ENCODE measurements at places on chromosomes 13 and 19. TPM values are rescaled to one million over a fixed set of nuclear protein-coding genes. Genes with fewer than 3 reads are reported as not detected.

DNA sequence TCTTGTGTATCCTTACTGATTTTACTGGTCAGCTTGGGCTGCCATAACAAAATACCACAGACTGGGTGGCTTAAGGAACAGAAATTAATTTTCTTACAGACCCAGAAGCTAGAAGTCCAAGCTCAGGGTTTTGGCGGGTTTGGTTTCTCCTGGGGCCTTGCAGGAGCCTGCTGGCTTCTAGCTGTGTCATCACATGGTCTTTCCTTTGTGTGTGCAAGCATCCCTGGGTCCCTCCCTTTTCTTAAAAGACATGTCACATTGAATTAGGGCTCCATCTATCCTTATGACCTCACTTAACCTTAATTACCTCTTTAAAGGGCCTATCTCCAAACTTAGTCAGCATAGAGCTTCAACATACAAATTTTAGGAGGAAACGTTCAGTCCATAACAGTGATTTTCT is 23.4 kb downstream of the UBAC2 start:
- DNase-seq: no peak

DNA sequence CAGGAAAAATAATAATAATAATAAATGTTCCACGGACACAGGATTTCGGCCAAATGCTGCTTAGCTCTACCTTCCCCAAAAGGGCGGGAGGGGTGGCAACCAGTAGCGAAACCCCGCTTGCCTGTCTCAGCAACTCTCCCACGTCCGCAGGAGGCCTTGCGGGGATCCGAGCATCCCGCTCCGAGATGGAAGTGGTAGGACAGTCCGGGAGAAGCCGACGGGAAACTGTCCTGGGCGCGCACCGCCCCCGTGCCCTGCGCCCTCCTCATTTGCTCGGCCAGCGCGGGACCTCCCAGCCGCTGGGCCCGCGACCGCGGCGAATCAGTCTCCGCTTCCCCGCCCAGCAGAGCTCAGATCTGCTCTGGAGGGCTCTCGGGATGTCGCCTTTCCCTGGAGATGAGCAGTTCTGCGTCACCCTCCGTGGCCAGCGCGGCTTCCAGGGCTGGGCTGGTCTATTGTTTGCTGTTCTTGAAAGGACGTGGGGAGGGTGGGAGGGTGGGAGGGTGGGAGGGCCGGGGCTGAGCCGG is 48.9 kb upstream of the PABPC3 start:
- no peak for DNase-seq

GRCh38 chr13:104616990-104617389 is 1550.8 kb upstream of the SLC10A2 start:
- DNase-seq: no peak

Gene FAAP24
- total RNA-seq: 4.0 TPM

DNA sequence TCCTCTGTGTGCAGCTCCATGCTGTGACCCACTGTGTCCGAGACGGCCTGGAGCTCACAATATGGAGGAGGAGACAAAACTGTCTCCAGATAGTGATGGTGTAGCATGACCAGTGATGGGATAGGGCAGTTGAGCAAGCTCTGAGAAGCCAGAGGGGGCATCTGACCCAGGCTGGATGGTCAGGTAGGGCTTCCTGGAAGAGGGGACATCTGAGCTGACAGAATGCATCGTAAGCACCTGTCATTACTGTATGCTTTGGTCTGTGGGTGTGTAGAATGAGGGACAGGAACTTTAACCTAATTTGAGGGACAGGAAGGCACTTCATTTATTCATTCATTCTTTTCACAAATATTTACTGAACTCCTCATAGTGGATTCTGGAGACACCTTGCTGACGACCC is 6.5 kb upstream of the TOMM40 start:
- DNase-seq: no peak

- DNase-seq: no peak
Measured at GRCh38 chr13:28958018-28958417, 137.9 kb downstream of the MTUS2 start.

GRCh38 chr13:91609353-91609752 is 210.9 kb downstream of the GPC5 start:
- no peak for DNase-seq

GRCh38 chr13:50969691-50970090 is 60.1 kb downstream of the RNASEH2B start:
- no peak for DNase-seq

DNA sequence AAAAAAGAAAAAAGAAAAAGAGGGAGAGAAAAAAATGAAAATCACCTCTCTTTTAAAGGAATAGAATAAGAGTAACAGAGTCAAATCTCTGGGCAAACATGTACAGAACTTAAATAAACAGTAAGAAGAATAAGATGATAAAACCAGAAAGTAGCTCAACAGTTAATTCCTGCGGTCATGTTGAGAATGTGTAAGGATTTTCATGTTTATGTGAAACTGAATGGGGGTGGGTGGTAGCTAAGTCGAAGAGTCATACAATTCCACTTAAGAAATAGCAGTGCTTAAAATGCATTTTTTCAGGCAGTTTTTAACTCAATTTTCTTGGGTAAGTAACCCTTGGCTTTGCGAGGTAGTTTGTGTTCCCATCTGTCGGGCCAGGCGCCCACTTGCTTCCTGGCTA is 60.9 kb downstream of the PEX11G start:
- no peak for DNase-seq

DNA sequence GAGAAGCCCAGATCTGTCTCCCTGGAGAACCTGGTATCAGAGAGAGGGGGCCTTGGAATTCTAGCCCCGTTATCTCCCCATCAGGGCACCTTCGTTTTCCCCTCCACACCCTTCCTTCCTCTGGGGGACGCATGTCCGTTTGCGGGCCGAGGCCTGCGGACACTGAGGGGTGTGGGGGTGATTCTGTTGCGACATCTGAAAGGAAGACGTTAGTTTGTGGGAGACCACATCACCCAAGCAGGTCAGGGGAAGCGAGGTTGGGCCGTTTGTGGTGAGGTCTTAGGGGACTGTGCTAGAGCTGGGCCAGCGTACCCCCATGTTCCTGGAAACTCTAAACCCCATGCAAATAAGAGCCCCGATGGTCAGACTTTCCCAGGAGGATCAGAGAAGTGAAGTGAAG is 3.7 kb upstream of the HSH2D start:
- no peak for DNase-seq

DNA sequence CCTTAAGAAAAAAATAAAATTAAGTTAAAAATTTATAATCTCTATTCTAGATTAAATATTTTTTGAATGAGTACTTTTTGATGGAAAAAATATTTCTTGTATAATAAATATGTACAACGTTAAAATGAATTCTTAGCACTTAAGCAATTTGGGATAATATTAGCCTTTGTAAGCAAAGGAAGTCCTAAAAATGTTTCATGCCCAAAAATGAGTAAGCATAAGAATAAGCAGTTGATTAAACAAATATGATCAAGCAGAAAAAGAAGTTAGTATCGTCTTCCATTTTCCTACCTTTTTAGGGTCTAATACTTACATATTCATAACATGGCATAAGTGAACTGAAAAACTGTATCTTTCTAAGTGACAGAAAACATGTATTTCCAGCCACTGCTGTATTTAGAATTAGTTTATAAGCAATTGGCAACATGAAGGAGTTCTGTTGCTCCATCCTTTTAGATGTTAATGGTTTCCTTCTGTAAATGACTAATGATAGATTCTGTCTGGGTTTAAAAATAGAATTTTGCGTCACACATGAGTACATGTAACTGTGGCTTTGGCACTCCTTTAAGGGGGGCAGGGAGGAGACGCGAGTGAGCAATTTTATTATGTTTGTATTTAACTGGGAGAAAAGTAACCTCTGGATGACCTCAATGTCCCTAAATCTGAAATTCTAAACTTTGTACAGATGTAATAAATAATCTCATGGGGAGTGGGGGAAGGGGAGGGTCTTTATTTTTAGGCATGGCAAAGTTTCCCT is 237.4 kb downstream of the RGCC start:
- no peak for DNase-seq

DNA sequence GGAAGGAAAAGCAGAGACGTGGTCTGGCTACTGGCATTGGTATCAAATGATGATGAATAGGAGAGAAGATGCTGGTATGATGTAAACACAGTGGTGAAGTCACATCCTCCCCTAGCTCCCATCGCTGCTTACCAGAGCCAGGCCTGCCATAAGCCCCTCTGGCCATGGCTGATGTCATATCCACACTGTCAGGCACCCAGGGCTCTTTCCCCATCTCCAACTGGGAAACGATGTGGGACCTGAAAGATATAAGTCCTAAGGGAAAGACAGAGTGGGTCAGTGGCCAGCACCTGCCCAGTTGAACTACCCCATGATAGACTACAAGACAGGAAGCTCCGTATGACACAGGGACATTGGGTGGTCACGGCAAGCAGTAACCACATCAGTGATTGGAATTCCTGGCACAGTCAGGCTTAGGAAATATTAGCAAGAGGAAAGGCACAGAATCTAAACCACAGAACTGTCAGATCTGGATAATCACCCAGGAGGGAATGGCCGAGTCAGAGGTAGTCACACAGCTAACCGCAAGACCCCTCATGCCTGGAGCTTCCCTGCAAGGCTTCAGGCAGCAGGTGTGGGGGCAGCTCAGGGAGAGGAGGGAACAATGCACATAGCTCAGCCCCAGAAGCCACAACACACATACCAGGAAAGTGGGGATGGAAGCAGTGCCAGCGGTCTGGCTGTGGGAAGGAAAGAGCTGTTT is 3.8 kb downstream of the ZNF792 start:
- no peak for DNase-seq

Gene KLK3
- total RNA-seq: not detected

Gene TMEM190
- total RNA-seq: not detected

Gene CLEC17A
- 0.95 TPM for total RNA-seq

DNA sequence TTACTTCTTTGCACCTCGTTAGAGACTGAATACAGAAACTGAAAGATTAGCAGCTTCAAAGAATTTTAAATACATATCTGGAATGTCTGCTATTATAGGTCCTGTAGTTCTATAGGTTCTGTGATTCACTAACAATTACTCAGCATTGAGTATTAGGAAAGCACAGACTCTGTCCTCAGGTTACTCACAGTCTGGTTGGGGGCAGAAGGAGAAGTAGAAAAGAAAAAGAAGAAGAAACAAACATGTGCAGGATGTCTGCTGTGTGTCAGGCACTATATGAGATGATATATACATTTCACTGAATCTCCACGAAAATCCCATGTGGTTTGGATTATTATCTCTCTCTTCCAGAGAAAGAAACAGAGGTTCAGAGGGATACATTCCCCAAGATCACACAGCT is 40.1 kb downstream of the SERTM1 start:
- DNase-seq: no peak

DNA sequence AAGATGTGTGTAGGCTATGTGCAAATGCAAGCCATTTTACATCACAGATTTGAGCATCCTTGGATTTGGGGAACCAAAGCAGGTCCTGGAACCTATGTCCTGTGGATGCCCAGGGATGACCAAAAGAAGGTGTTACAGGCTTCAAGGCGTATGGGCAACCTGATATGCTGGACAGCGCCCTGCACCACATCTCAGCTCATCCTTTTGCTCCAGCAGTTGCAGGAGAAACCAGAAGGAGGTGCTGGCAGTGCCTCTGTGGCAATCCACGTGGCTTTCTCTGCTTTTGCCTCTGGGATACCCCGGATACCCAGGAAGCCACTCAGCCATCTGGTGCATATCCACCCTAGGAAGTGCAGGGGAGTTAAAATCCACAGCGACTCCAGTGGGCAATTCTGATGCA is 110.3 kb upstream of the VSTM2B start:
- DNase-seq: no peak

DNA sequence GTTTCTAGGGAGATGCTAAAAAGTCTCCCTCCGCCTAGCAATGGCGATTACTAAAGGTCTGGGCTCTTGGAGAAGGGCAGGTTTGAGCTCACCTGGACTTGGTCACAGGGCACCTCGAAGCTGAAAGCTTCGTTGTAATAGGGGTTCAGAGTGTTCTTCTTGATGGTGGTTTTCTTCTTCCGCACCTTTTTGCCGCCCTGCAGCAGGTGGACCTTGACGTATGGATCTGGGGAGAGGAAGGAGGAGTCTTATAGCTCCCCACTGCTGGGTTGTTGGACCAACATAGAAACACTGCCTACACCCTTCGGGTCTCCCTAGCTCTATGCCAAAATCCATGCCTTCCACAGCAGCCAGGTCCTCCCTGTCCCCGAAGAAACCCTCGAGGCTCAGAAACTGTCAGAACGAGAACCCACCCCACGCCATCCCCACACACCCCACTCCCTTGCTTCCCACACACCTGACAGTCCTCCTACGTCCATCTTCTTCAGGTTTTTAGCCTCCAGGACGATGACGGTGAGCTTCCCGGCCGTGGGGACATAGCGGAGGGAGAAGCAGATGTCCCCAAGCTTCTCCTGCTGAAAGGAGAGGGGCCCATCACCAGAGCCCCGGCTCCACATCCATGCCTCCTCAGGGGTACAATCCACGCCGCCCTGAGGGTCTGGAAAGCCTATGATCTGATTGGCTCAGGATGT is 5.5 kb downstream of the SYT5 start:
- no peak for DNase-seq

DNA sequence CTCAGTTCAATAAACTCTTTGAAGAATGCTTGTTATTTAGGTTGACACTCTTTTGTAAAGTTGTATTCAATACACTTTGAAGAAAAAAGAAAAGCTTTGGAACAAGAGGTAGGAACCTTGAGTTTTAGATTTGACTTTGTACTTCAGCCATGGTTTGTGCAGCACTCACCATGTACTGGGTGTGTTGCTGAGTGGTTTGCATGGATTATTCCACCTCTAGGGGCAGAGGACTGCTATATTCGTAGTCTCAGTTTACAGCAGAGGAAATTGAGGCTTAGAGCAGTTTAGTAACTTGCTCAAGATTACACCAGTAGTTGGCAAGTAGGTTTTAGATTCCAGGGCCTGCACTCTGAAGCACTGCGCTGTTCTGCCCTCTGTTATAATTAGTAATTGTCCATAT is 68.8 kb downstream of the DNAJC3 start:
- no peak for DNase-seq

DNA sequence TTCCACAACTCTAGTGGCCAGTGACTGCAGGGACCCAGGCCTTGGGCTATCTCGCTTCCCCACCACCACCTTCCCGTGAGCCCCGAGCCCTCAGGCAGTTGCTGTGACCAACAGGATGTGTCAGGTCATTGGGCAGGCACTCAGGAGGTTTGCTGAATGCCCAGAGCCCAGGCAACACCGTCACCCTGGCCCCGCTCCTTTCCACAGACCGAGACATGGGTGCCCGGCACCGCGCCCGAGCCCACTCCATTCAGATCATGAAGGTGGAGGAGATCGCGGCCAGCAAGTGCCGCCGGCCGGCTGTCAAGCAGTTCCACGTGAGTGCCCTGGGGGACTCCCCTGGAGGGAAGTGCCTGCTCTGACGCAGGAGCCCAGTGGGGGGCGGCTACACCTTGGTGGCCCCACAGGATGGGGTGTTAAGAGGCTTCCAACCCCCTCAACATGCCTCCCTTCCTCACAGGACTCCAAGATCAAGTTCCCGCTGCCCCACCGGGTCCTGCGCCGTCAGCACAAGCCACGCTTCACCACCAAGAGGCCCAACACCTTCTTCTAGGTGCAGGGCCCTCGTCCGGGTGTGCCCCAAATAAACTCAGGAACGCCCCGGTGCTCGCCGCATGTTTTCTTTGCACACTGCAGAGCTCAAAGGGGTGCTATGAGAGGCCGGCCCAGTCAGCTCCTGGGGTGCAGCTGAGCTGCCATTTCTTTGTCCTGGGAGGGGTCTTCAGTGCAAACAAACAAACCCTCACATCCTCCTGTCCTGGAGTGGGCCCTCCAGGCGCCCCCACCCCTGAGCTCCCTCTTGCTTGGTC is 3.2 kb downstream of the RPL18A start:
- DNase-seq: no peak

- peak; percentile 93 for DNase-seq
Measured at GRCh38 chr13:99386911-99387788, 80.0 kb upstream of the GPR183 start.

Gene MTUS2
- not detected for total RNA-seq

GRCh38 chr19:51810223-51810622 is 15.3 kb downstream of the FPR3 start:
- no peak for DNase-seq
